ENCODE measurements at places on chromosomes 1 and 21.

DNA sequence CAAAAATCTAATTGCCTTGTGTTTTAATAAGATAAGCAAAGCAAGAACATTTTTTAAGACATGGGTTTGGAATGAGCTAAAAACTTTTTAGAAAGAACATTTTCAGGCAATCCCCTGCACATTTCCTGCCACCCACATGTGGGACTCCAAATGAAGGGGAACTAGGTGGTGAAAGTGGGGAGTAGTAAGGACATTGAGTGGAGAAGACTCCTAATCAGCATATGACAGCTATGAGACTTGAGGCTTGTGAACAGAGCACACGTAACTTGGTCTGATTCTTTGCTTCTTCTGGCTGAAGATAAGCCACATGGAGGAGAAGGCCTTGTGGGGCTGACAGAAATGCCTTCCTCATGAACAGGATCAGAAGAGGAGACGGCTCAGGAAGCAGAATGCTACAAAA lies 50.3 kb downstream of the FCER1A start:
- DNase-seq: no peak

- no peak for DNase-seq
Measured at GRCh38 chr1:158274797-158275196, 14.9 kb upstream of the CD1C start.

GRCh38 chr1:109718495-109718894 lies 6.4 kb downstream of the GSTM5 start:
- peak; percentile 18 for DNase-seq

DNA sequence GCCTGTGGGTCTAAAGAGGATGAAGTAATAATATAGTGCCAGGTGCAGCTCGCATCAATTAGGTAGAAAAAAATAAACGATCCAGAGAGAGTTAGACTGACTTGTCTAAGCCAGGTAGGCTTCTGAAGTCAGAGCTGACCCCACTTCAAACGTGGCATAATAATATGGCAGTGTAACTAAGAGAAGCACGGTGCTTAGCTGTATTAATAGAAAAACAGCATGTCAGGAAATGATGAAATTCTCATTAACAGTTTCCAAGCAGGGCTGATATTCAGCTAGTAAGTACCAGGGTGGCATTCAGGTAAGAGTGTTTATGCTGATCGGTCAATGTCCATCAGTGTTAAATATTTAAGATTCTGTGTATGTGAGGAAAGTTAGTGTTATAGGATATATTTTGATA lies 145.8 kb upstream of the SAMSN1 start:
- DNase-seq: no peak

DNA sequence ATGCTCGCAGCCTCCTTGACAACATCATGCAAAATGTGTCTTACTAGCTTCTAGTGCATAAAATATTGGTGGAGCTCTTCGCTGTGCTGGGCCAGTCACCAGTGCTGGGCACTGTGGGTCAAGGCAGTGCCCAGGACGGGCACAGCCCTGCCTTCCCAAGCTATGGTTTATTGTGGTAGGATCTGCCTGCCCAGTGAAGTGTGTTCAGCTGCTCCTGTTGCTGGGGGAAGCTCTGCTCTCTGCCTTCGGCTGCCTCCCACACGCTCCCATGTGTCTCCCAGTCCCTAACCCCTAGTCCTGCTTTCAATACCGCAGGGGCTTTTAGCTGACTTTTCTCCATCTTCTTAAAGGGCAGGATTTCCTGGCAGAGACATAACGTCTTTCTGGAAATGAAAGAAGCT lies 15.7 kb downstream of the EPHX1 start:
- no peak for DNase-seq

DNA sequence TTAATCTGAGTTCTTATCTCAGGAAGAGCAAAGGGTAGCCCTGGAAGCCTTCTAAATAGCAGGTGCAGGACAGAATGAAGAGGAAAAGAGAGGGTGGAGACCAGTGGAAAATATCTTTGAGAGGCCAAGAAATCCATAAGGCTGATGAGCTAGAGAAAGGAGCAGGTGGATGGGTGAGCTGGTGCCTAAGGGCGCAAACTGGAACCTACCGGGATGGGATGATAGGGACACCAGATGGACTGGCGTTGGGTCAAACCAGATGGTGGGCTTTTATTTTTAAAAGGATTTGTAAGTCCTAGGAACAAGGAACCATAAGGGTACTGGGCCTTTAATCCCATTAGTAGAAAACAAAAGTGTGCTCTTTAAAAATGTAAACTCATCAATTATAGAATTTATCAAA lies 59.7 kb downstream of the RGL1 start:
- no peak for DNase-seq

DNA sequence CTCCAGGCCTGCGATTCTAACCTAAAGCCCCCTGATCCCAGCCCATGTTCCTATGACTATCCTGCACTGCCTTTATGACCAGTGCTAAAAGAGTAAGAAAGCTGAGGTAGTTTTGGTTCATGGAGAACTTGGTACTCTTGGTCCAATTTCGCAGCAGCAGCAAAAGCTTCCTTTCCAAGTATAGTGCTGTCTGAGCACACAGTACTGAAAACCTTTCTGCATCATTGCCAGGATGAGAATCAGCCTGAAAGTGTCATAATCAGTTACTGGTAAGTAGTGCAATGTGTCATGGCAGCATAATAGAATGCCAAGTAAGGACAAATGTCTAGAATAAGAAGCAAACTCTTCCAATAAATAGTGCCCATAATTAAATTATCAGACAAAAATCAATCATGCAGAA lies 889.6 kb upstream of the ADGRL4 start:
- no peak for DNase-seq

GRCh38 chr1:7295946-7296345 lies 475.1 kb upstream of the VAMP3 start:
- DNase-seq: no peak

DNA sequence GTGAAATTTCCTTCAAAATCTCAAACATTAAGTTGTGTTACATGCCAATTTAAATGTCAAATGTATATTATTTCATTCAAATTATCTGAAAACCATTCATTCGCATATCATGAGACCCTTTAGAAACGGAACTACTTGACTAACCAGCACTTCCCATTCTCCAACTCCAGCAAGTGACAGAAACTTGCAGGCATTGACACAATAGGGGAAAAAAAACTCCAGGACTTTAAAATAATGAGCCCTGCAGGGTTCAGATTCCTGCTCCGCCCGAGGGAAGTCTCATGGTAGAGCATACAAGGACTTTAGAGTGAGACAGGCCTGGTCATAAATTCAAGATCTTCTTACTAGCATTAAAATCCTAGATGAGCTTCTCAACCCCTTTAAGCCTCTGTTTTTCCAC lies 138.9 kb downstream of the NR5A2 start:
- no peak for DNase-seq

DNA sequence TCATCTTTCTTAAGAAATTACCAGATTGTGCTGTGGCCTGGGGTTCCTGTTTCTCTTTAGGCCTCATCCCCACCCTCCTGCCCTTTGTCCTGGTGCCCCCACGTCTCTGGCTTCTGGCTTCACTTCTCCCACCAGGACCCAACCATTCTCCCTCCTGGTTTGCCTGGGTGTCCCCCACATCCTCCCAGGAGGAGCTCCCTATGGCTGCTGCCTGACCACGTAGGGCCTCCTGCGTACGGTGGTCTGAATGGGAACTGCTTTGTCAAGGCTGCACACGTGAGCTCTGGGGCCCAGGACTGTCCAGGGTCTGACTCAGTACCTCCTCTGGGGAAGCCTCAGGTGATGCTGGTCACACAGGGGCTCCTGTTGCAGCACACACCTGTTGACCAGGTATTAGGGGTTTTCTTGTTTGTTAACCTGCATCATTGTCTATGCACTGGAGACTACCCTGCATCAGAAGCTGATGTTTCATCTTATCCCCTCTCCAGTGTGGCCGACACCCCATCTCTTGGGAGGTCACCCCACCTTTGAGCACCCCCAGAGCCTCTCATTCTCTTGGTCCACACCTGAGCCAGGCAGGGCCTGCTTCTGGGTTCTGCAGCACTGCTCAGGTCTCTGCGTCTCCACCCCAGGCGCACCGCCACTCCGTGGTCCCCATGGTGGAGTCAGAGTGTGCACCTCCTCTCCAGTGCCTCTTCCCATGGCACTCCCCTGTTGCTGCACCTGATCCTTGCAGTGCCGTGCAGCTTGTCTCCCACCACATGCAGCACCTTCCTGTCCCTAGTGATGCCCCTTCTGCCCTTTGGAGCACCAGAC lies 65.8 kb downstream of the S100B start:
- DNase-seq: no peak

GRCh38 chr1:113874012-113874879 lies 2.7 kb upstream of the PTPN22 start:
- no peak for DNase-seq

- DNase-seq: peak; percentile 61
Measured at GRCh38 chr1:224189561-224189960, 6.5 kb downstream of the DEGS1 start.

DNA sequence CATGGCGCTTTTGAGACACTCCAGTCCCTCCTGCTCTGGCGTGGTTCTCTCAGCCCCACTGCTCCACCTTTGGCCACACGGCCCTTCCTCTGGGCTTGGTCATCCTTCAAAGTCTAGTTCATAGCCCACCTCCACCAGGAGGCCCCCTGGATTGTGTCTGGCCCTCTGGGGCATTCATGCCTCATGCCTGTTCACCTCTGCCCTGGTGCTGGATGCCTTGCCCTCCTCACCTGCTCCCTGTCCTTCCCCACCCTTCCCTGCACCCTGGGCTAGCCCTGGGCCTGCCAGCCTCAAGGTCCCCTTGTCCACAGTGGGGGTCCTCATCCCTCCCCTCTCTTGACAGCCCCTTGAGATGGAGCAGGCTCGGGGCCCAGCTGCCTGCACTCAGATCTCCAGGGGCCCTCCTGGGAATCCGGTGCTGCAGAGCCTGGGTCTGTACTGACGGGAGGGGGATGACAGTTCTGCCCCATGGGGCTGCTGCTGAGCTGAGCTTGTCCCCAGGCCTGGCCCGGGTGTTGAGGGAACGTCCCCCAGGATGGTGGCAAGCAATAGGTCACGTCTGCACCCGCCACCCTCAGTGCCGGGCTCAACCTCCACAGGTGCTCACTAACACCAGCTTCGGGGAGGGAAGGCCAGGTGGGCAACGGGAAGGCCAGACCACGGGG lies 18.4 kb downstream of the PRXL2B start:
- no peak for DNase-seq

- DNase-seq: peak; percentile 78
Measured at GRCh38 chr1:185566995-185567394, 167.2 kb upstream of the HMCN1 start.

DNA sequence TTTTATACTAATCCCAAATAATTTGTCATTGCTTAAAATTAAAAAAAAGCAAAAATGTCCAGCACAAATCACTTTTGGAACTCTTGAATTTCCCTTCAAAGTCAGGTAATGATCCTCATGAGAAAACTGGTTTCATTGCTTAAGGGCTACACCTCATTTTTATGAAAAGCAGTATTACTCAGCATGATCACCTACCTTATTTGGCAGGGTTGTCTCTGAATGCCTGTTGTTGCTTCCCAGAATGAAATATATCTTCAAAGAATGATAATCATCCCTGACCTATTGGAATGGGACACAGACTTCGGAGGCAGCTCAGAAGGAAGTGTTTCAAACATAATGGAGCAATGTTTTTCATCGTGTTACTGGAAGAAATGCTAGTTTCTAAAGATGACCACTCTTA lies 29.7 kb downstream of the C1orf21 start:
- DNase-seq: no peak

- DNase-seq: no peak
Measured at GRCh38 chr1:37089750-37090149, 55.4 kb upstream of the GRIK3 start.

- peak; percentile 48 for DNase-seq
Measured at GRCh38 chr1:39960431-39960958, 5.5 kb downstream of the MFSD2A start.

- no peak for DNase-seq
Measured at GRCh38 chr1:196070940-196071339, 537.3 kb downstream of the KCNT2 start.

- peak; percentile 93 for DNase-seq
Measured at GRCh38 chr21:45136927-45137611, 62.7 kb downstream of the ADARB1 start.

DNA sequence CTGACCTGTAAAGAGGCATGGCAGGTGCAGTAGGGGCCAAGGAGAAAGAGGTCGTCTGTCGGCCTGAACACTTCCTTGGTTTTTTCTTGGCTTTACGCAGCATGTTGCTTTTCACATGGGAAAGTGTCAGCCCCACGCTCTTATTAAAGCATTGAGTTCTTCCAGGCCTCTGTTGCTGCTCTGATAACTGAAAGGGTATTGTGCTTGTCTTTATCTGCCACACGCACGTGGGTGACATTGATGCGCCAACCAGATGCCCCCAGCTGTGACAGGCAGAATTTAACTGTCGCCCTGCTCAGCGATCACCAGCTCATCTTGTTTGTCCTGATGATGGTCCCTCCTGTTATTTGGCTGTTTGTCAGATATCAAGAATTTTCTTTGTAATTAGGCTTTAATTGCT lies 76.5 kb downstream of the GALNT2 start:
- DNase-seq: no peak

DNA sequence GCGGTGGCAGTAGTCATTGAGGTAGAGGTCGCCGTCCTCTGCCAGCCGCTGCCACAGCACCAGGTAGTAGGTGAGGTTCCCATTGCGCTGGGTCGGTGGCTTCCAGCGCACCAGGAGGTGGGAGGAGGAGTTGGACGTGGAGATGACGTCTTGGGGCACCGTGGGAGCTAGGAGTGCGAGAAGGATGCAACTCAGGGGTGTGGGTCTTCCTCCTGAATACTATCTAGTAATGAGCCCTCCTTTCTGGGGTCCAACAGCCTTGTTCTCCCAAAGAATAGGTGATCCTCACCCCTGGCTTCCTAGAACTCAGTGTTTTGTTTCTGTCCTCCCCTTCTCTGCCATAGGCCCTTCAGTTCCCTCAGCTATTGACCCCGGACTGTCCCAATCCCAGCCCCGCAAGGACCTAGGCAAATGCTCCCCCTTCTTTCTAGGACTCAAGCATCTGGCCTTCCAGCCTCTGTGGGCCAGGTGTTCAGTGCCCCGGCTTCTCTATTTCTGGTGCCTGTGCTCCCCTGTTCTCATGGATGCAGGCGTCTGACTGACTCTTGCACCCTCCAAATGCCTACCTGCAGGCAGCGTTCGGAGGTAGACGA lies 12.9 kb downstream of the INSRR start:
- DNase-seq: no peak

DNA sequence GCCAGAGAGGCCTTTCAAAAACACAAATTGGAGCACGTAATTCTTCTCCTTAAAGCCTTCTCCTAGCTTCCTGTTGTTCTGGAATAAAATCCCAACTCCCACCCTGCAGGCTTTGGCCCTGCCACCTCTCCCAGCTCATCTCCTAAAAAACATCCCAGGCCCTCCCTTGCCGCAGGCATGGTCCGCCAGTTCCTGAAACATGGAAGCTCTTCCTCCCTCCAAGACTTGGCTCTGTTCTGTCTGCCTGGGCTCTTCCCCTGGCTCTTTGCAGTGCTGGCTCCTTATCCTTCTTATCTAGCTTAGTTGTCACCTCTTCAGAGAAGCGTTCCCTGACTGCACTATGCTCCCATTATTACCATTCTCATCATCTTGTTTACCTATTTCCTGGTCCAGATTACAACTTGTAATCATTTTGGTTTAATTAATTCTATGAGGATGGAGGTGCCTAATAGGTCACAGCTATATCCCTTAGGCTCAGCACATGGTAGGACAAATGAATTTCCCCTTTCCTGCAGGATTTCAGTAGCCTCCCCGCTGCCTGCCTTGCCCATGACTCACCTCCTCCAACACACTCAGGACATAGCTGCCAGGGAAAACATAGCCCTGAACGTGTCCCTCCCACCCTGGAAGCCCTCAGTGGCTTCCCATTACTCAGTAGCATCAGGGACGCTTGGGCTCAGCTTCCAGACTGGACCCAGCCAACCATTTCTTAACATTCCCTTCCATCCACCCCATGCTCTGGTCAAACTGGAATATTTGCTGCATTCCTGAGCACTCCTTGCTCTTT lies 15.7 kb upstream of the IGSF21 start:
- DNase-seq: peak; percentile 78

- DNase-seq: peak; percentile 98
Measured at GRCh38 chr1:7704214-7705047, 66.7 kb upstream of the VAMP3 start.

Data from astrocyte of the hippocampus (primary cell).